ENCODE measurements at places on chromosomes 4 and X. TPM values are rescaled to one million over a fixed set of nuclear protein-coding genes. Genes with fewer than 3 reads are reported as not detected.
A peak's percentile ranks its signal among the peaks of the same experiment; 100 is the strongest.

DNA sequence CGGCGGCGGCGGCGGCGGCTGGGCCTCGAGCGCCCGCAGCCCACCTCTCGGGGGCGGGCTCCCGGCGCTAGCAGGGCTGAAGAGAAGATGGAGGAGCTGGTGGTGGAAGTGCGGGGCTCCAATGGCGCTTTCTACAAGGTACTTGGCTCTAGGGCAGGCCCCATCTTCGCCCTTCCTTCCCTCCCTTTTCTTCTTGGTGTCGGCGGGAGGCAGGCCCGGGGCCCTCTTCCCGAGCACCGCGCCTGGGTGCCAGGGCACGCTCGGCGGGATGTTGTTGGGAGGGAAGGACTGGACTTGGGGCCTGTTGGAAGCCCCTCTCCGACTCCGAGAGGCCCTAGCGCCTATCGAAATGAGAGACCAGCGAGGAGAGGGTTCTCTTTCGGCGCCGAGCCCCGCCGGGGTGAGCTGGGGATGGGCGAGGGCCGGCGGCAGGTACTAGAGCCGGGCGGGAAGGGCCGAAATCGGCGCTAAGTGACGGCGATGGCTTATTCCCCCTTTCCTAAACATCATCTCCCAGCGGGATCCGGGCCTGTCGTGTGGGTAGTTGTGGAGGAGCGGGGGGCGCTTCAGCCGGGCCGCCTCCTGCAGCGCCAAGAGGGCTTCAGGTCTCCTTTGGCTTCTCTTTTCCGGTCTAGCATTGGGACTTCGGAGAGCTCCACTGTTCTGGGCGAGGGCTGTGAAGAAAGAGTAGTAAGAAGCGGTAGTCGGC lies 528 bp downstream of the FMR1 start:
- DNase-seq, result peak; percentile 5

- DNase-seq, result no peak
Measured at GRCh38 chrX:42770566-42770965, 7.4 kb downstream of the PPP1R2C start.

GRCh38 chr4:7699825-7700224 lies 239.8 kb downstream of the AFAP1 start:
- DNase-seq, result no peak

DNA sequence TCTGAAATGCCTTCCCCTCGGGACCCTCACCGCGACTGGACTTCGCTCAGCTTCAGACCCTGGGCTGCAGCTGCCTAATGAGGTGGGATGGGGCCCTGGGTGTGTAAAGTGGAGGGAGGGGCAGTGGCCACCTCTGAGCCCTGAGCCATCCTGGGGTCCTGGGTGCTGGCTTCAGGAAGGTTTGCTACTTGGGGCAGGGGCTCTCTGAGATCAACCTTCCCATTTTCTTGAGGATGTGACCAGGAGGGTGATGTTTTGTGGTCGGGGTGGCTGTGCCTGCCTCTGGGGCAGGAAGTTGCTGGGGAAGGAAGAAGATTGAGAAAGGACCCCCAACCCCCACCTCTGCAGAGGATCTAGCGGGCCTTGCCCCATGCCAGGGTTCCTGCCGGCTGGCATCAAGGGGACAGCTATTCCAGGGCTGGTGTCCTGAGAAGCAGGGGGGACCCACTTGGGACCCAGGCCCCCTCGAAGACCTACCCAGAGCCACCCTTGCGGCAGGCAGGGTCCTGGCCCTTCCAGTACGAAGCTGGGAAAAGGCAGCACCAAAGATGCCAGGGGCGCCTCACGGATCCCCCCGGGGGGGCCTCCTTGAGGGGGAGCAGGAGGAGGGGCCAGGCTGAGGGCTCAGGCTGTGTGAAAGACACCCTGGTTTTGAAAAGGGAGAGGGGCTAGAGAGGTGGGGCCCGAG lies 6.5 kb downstream of the SH3BP2 start:
- no peak for DNase-seq

GRCh38 chr4:139282721-139283075 lies 2.7 kb upstream of the MGARP start:
- no peak for DNase-seq

GRCh38 chrX:145727476-145727875 lies 90.2 kb upstream of the SLITRK2 start:
- no peak for DNase-seq

DNA sequence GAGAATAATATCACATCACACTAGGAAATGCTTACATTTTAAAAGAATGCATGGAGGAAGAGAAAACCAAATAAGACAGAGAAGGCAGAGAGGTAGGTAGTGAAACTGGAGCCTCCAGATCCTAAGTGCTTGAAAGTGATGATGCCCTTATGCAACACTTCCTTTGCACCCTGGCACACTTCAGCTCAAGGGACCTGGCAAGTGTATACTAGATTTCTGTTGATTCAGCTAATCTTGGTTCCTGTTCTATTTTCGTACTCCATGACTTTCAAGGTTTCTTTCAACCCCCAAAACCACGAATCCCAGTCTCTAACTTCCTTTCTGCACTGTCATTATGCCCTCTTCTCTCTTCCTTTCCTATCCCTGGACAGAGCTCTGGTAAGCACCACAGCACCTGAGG lies 36.9 kb upstream of the SH3KBP1 start:
- no peak for DNase-seq

DNA sequence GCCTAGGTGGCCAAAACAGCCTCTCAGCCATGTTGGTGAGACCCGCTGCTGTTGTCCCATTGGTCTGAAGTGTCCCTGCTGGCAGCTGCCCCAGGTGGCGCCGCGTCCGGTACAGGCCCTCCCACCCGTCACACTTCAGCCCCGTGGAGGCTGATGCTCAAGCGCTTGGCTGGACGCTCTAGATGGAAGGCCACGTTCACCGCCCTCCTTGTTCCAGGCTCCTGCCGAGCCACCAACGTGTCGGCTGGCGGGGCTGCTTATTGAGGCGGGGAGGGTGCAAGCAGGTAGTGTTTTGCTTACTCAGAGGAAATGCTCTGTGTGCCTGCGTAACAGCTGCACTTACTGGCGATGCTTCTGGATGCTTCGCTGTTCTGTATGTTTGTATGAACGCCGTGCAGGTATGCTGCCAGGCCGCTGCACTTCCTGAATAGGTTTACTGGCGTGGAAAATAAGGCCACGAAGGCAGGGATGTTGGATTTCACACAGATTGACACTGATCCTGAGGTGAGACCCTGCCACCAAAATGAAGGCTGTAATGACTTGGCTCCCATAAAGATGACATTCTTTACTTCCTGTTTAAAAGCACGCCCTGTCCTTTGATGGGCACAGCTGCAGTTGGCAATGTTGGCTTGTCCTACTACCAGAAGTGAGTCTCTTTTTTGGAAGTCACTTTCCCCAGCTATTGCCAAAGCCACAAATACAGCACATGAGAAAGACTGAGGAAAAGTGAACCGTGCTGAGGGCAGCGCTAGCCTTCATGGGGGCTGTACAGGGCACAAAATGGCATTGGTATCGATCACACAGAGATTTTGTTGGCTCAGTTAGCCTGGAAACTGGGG lies 21.0 kb upstream of the CLCN4 start:
- no peak for DNase-seq

- no peak for DNase-seq
Measured at GRCh38 chrX:24229400-24229879, 79.9 kb downstream of the ZFX start.

Gene PRSS12
- total RNA-seq, result 34.7 TPM
